GM23248 (cell line): ENCODE measurements at places on chromosomes 1 and 21. TPM values are rescaled to one million over a fixed set of nuclear protein-coding genes. Genes with fewer than 3 reads are reported as not detected.
A peak's percentile ranks its signal among the peaks of the same experiment; 100 is the strongest.

PLD5 gene
- 0.14 TPM in 1 of 2 replicates, not detected in the other for polyA plus RNA-seq

GRCh38 chr1:239262538-239262937 lies 123.8 kb upstream of the CHRM3 start:
- no peak for DNase-seq

DNA sequence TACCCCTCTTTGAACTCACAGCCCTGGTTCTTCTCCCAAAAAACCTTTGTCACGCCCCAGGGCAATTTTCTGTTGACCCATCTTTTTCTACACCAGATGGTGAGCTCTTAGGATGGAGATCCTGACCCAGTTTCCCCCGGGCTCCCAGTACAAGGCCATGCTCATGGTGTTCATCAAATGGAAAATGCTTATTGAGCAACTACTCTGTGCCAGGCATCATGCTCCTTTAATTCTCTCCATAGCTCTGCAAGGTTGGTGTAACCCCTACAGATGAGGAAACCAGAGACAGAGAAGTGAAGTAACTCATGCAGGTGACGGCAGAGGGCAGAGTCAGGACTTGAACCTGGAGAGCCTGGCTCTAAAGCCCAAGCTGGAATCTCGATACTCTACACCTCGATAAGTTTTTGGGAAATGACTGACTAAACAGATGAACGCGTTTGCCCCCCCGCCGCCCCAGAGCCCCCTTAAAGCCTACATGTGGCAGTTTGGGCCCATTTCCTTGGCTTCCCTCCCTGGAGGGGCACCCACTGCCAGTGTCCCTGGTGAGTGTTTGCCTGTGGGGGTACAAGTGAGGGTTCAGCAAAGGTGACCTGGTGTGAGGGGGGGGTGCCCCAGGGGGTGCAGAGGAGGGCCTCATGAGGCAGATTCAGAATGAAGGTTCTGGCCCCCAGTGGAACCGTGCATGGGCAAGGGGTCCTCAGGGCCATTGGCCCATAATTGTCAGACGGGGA lies 30.2 kb upstream of the RUNX3 start:
- DNase-seq: no peak

DNA sequence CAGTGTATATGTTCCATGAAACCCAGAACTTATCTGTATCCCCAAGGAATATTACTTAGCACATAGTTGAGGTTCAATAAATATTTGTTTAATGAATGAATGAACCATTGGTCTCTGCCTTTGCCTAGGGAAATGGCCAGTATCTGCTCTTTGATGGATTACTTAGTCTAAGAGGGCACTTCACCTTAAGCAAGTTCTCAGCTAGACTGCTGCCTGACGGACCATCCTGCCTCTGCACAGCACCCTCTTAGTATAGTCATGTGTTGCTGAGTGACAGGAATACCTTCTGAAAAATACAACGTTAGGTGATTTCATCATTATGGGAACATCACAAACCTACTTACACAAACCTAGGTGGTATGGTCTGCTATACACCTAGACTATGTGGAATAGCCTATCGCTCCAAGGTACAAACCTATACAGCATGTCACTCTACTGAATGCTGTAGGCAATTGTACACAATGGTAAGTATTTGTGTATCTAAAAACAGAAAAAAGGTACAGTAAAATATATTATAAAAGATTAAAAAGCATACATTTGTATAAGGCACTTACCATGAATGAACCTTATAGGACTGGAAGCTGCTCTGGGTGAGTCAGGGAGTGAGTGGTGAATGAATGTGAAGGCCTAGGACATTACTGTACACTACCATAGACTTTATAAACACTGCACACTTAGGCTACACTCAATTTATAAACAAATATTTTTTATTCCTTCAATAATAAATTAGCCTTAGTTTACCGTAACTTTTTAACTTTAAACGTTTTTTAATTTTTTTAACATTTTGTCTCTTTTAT lies 83.7 kb upstream of the LRRC8D start:
- DNase-seq: peak; percentile 45

DNA sequence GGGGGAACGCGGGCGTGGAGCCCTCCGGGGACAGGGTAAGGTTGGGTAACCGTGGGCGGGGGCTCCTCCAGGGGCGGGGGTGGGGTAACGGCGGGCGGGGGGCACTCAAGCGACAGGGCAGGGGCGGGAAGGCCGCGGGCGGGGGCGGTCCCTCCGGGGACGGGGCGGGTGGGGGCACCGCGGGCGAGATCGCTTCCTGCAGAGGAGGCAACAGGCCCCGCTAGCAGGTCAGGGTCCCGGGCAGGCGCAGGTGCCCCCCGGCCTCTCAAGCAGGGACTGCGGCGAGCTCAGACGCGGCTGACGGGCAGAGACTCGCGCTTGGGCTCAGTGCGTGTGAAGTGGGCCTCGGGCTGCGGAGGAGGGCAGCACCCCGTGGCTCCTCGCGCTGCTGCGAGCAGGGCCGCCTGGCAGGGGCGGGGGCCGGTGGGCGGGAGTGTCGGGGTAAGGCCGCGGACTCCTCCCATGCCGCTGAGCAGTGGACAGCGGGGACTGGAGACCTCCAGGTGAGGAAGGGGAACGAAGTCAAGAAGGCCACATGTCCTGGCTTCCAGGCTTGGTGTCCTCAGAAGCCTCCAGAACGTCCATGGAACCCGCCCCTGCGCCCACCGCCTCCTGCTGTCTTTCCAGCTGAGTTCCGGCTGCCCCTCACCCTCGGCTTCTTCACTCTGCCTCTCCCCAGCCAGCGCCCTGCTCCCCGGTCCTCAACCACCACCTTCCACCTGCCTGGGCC lies 627 bp upstream of the GNB1 start:
- peak; percentile 83 for DNase-seq

GRCh38 chr1:170732252-170732588 lies 68.3 kb downstream of the PRRX1 start:
- peak; percentile 69 for DNase-seq
